ENCODE measurements at places on chromosomes 7 and 10.

GRCh38 chr10:127896590-127896989 is 3.8 kb upstream of the CLRN3 start:
- DNase-seq, result no peak

GRCh38 chr7:2641406-2642393 is 9.9 kb downstream of the TTYH3 start:
- peak; percentile 94 for DNase-seq

GRCh38 chr10:84581976-84582375 is 253.6 kb downstream of the CCSER2 start:
- DNase-seq, result no peak

DNA sequence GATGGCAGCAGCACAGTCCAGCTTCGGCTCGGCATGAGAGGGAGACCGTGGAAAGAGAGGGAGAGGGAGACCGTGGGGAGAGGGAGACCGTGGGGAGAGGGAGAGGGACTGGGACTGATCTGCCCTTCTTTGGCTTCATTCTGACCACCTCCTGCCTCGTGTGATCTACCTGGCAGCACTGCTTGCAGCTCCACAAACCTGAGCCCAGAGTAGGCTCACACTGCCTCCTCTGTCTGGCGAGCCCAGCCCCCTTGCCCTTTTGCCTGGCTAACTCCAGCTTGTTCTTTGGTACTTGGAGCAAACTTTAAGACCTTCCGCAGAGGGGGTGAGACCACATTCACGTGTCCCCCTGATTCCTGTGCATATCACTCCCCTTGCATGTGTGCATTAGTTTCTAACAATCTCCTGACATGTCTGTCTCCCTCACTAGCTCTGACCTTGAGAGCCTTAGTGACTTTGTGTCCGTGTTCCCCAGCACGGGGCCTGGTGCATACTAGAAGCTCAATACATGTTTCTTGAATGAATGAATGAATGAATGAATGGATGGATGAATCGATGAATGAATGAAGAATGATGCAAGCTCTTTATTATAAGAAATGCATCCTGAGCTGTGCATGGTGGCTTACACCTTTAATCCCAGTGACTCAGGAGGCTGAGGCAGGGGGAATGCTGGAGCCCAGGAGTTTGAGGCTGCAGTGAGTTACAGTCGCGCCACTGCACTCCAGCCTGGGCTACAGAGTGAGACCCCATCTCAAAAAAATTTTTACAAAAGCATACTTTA is 31.2 kb downstream of the UBTD1 start:
- DNase-seq, result no peak

DNA sequence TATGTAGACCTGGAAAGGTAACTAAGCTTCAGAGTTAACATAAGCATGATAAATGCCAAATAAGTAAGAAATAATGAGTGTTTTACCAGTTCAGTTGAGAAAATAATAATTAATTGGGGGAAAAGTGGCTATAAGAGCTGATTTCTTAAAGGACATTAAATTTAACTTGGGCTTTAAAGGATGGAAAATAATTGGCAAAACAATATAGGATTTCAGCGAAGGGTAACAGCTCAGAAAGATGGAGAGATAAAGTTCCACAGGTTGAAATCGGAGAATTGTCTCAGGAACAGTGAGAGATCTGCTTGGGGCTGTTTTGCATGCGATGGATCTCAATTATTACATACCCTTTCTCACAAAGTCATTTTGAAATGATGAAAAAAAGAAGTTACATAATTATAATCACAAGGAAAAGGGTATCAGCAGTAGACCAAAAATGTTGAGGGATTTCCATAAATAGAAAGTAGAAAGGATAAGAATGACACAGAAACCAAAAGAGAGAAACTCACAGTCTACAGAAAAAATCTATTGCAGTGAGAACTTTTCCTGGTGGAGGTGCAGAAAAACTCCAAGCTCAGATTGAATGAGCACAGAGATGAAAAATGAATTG is 40.1 kb upstream of the ITGB8 start:
- no peak for DNase-seq

GRCh38 chr10:4191354-4191753 is 406.3 kb upstream of the KLF6 start:
- no peak for DNase-seq

All from fibroblast of skin of right biceps (primary cell).